ENCODE measurements at places on chromosomes 4 and X. TPM values are rescaled to one million over a fixed set of nuclear protein-coding genes. Genes with fewer than 3 reads are reported as not detected.

Gene FGFR3
- 4.3 TPM for total RNA-seq

Gene MYL5
- 25.6 TPM for total RNA-seq

Gene CENPVL1
- total RNA-seq, result not detected

Gene RADX
- 0.31 TPM for total RNA-seq

Gene OTUD6A
- total RNA-seq, result not detected

Gene KLHL8
- total RNA-seq, result 9.1 TPM

Gene PORCN
- total RNA-seq, result 12.5 TPM

Gene PDK3
- total RNA-seq, result 47.5 TPM

DNA sequence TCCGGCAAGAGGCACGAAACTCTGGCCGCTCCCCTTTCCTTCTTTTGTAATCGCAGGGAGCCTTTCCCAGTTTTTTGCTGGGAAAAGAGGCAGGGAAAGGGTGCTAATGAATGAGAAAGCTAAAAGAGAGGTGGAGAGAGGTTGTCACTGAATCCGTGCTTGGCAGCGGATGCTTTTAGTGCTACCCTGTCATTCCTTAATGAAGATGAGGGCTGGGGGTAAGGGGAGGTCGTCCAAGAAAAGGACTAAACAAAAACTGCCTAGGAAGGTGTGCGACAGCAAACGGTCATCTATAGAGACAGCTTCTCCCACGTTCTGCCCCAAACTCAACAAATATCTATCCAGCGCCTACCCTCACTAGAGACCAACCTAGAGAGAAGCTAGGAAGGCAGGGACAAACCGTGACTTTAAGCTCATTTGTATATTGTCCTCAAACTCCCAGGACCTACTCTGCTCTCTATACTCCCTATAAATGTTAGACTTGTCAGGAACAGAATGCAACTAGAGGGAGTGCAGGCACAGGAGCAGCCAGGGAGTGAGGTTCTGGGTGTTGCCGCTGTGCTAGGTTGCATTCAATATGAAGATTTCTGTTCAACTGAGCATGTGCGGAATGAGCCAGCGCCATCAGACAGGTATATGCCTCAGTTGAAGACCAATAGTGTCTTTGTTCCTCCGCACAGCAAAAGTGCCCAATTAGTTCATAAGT lies 777 bp upstream of the CASK start:
- peak overlapping the region; percentile 90 for H3K27ac ChIP-seq
- no peaks in the 10 kb centered on the region for H3K36me3 ChIP-seq
- DNase-seq, result no peak
- no peaks in the 10 kb centered on the region for H3K27me3 ChIP-seq
- peaks cover 9% of the 10 kb centered on the region for H3K4me1 ChIP-seq

- H3K4me3 ChIP-seq, result no peak overlapping the region
- H3K27ac ChIP-seq, result peak overlapping the region; percentile 75
- DNase-seq, result no peak
Measured at GRCh38 chr4:113384600-113384999, 335.1 kb downstream of the ANK2 start.

Measured in chondrocyte (in vitro differentiated cells).